ENCODE measurements at places on chromosomes 4 and X. TPM values are rescaled to one million over a fixed set of nuclear protein-coding genes. Genes with fewer than 3 reads are reported as not detected.

OTC gene
- total RNA-seq: not detected

DNA sequence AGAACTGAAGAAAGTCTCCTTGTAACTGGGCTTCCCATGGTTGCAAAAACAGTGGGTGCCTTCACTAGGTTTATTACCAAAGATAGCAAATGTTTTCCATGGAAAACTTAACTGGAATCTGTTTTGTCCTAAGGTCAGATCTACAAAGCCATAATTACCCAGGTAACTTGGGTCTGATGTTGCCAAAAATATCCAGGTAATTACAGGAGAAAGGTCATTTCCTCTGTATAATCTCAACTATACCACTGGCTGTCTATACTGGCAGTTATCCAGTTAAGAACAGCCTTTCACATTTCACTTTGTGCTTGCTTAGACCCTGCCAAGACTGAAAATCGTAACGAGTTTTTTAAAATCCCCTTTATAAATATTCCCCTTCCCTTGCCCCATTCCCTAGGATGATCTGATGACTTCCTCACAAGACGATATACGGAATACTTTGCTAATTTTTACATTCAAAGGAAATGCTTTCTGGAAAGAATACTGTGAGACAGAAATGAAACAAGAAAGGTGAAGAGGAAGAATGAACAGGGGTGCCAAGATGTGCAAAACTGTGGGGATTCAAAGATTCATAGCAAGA lies 105.5 kb downstream of the MAML3 start:
- DNase-seq: no peak

DNA sequence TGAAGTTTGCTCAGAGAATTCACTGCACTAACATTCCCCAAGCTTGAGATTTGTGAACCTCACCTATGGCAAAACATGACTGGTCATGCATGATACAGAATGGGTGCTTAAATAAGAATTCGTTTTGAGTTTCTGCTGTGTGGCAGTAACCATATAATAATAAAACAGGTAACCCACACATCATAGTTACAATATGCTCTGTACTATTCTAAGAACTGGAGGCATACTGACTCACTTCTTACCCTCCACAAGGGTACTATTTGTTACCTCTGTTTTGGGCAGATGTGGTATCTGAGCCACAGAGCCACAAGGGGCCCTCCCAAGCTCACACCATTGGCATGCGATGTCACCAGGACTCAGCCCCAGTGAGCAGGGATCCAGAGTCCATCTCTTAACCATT lies 17.6 kb downstream of the SLC2A9 start:
- DNase-seq: no peak

DNA sequence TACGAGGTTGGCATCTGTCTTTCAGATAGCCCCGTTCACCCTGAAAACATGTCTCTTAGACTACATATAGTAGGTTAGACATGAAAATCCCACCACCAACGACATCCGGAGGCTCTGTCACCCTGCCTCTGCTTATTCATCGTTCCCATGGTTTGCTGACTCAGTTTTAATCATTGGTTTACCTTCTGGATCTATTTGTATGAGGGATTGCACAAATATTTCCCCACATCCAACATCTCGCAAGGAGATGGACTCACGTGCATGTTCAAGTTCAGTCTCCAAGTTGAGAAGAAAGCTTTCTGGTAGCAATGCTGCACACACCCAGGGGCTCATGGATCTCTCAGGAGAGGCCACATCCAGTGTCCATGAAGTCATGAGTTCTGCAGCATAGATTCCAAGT lies 10.8 kb downstream of the CETN2 start:
- DNase-seq: no peak

PPARGC1A gene
- not detected for total RNA-seq

All from CD4-positive, alpha-beta T cell (primary cell).